Diencephalon (tissue), 1 donor: ENCODE measurements at places on chromosomes 1 and 21. TPM values are rescaled to one million over a fixed set of nuclear protein-coding genes. Genes with fewer than 3 reads are reported as not detected.

The TAL1 gene
- 5.8 TPM for total RNA-seq

The ZBTB48 gene
- total RNA-seq, result 15.5 TPM

The ADORA1 gene
- 29.8 TPM for total RNA-seq

The DMBX1 gene
- 1.8 TPM for total RNA-seq

The NPPB gene
- 3.0 TPM for total RNA-seq

The PKP1 gene
- 0.92 TPM for total RNA-seq

The FAM72B gene
- total RNA-seq, result 2.8 TPM

The UFC1 gene
- total RNA-seq, result 137 TPM

The CATSPERE gene
- 4.2 TPM for total RNA-seq

The ADIPOR1 gene
- 71.0 TPM for total RNA-seq

The PLA2G2A gene
- total RNA-seq, result not detected

The COL11A1 gene
- total RNA-seq, result 36.7 TPM

The SYT6 gene
- 19.1 TPM for total RNA-seq

The JAM2 gene
- total RNA-seq, result 20.8 TPM

The OR10J5 gene
- not detected for total RNA-seq

The GSTM5 gene
- total RNA-seq, result 6.2 TPM

The NGF gene
- total RNA-seq, result 2.1 TPM

The UBL4B gene
- not detected for total RNA-seq

The OR14K1 gene
- not detected for total RNA-seq

The TCHHL1 gene
- not detected for total RNA-seq

The OPRD1 gene
- 2.8 TPM for total RNA-seq

The TMCC2 gene
- 38.3 TPM for total RNA-seq

The SPRR2A gene
- total RNA-seq, result not detected

The S100A14 gene
- total RNA-seq, result not detected

The OR6K3 gene
- not detected for total RNA-seq

The PLCH2 gene
- 16.1 TPM for total RNA-seq

The S100A8 gene
- 13.1 TPM for total RNA-seq

The TXLNA gene
- 26.3 TPM for total RNA-seq

The CAMTA1 gene
- total RNA-seq, result 185 TPM

The TRAPPC3 gene
- total RNA-seq, result 51.0 TPM

The SLC25A34 gene
- total RNA-seq, result 0.23 TPM

The FCRL2 gene
- not detected for total RNA-seq

The SRGAP2B gene
- 79.4 TPM for total RNA-seq

The HEYL gene
- total RNA-seq, result 1.4 TPM

The PGBD2 gene
- 10.1 TPM for total RNA-seq

The GJA4 gene
- total RNA-seq, result 3.9 TPM

The NTMT2 gene
- total RNA-seq, result not detected

The LCE1E gene
- not detected for total RNA-seq

The TMEM200B gene
- 1.8 TPM for total RNA-seq

The CHRM3 gene
- total RNA-seq, result 44.3 TPM

The TSTD1 gene
- 52.1 TPM for total RNA-seq

The TMOD4 gene
- not detected for total RNA-seq

The LCE2B gene
- not detected for total RNA-seq

The ZFP69B gene
- 10.6 TPM for total RNA-seq

The MACF1 gene
- 393 TPM for total RNA-seq

The BATF3 gene
- 7.4 TPM for total RNA-seq

The ALX3 gene
- 0.23 TPM for total RNA-seq
